ENCODE measurements at places on chromosomes 13 and 19.

DNA sequence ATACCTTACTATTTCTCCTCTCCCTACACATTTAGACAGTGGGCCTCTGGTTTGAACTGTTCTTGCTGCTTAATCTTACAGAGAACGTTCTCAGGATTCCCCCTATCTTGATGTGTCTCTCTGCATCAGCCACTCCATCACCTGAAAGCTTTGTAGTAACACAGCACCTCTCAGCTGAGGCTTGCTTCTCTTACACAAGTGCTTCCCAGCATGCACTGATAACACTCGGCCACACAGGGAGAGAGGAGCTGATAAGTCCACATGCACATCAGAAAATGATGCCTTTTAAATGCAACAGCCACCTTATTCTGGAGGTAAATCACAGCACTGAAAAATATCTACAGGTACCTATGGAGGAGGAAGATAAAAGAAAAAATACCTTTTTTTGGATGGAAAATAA, 192.2 kb upstream of the TSHZ3 start:
- no peak for DNase-seq

GRCh38 chr13:72341904-72342303, 385.5 kb downstream of the MZT1 start:
- DNase-seq = no peak

DNA sequence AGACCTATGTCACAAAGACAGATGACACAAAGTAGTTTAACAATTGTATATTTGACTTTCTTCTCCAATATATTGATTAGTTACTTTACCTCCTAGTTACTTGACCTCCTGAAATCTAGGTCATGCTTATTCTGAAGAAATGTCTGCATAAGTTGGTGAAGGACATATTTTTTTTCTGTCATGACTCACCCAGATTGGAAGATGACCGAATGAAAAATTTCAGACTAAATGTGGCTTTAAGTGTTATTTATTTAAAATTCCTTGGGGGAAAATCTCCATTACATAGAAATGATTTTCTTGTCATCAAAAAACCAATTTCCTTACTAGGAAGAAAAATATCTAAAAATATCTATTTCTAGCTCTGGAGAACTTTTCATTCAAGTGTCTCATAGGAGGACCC, 217.1 kb downstream of the POSTN start:
- DNase-seq = no peak

GRCh38 chr19:50803633-50804419, 13.6 kb downstream of the ACP4 start:
- no peak for DNase-seq

GRCh38 chr19:56829596-56829995, 10.9 kb downstream of the PEG3 start:
- DNase-seq = no peak

DNA sequence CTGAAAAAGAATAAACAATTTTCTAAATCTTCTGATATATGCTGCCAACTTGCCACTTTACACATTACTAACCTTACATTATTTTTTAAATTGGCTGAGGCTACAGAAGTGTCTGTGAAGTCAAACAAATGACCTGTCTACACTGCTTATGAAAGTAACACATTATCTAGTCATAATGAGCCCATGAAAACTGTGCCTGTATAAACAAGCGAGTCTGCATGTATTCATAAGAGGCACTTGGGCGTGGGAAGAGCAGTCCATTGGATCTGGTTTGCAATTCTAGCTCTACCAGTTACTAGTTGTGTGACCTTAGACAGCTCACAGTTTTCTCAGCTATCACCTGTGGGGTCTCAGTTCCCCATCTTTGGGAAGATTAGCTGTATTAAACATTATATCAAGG, 3.1 kb downstream of the VPS36 start:
- no peak for DNase-seq

- no peak for DNase-seq
Measured at GRCh38 chr19:17775991-17776803, 18.7 kb upstream of the B3GNT3 start.

GRCh38 chr13:114130837-114131582, 1.4 kb downstream of the RASA3 start:
- peak; percentile 59 for DNase-seq

- no peak for DNase-seq
Measured at GRCh38 chr19:58117841-58118575, 20.0 kb upstream of the ZSCAN18 start.

- no peak for DNase-seq
Measured at GRCh38 chr13:84574851-84575250, 692.6 kb upstream of the SLITRK1 start.

GRCh38 chr19:50799547-50799851, 9.3 kb downstream of the ACP4 start:
- DNase-seq = no peak

- no peak for DNase-seq
Measured at GRCh38 chr13:57311009-57311586, 144.1 kb downstream of the PRR20E start.

DNA sequence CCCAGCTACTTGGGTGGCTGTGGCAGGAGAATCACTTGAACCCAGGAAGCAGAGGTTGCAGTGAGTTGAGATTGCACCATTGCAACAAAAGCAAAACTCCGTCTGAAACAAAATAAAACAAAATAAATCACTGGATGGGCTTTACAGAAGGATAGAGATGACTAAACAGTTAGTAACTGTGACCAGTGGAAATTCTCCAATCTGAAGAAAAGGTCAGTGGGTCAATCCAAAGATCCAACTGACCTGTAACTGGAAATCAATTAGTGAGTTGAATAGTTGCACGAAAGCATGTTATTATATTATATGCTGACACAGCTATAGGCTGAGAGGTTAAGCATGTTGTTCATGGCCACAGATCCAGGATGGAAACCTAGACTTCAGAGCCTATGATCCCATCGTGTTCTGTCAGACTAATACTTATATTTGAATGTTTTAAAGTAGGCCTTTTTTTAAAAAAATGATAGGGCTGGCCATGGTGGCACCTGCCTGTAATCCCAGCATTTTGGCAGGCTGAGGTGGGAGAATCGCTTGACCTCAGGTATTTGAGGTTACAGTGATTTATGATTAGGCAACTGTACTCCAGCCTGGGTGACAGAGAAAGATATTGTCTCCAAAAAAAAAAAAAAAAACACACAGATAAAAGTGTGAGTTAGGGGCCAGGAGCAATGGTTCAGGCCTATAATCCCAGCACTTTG, 1.4 kb downstream of the ECH1 start:
- no peak for DNase-seq

GRCh38 chr13:66914155-66914554, 316.0 kb downstream of the PCDH9 start:
- no peak for DNase-seq

- DNase-seq = no peak
Measured at GRCh38 chr19:3033595-3034405, 4.7 kb upstream of the TLE2 start.

DNA sequence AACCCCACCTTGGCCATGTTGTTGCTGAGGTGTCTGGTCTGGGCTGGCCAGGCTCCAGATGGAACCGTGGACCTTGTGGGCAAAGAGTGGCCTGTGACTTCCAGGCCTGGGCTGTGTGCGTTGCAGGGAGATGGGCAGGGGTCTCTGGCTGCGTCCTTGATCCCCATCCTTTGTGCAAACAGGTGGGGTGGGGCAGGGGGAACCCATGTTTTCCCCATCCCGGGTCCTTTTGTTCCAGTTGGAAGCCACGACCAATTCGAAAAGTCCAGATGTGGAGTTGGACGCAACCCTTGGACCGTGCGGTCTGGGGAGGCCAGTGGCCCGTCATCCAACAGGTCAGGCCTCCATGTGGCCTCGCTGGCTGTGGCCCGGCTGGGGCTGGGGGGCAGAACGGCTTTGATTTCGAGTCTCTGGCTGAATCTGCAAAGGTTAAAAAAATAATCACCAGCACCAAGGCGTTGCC, 13.1 kb upstream of the COMP start:
- DNase-seq = no peak

DNA sequence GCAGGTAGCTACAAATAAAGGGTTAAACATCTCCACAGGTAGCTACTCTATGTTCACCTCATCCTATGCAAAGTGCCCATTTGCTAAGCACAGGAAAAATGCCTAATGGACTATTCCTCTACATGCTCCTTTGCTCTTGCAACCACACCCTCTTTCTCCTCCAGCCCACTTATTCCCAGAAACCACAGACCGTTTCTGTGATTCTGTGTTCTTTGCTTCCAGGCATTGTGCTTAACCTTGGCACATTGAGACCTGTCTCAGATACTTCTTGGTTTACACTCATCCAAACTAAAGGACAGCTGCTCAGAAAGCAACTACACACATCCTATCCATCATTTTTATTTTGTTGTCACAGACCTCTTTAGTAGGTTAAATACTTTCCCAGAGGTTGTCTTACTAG, 785.0 kb upstream of the MIR17HG start:
- DNase-seq = no peak

- no peak for DNase-seq
Measured at GRCh38 chr13:21637296-21637695, 33.3 kb upstream of the MICU2 start.

DNA sequence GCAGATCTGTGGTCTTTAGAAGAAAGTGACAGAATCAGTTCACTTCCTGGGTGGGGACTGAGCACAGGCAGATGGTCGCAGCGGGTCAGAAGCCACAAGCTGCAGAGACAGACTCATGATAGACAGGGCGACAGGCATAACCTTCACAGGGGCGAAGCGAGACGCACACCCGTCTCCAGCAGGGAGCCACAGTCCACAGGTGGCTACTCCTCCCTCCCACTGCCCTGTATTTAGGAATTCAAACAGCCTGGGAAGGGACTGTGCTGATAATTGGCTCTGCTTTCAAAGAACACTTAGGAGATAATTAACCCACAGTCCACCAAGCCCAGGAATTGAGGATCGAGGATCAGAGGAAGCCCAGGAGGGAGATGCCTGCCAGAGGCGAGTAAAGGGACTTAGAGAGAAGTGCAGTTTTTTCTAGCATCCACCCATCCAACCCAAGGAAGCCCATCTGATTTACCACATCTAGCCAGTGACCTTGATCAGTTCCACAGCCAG, 23.2 kb downstream of the RFX2 start:
- DNase-seq = no peak

DNA sequence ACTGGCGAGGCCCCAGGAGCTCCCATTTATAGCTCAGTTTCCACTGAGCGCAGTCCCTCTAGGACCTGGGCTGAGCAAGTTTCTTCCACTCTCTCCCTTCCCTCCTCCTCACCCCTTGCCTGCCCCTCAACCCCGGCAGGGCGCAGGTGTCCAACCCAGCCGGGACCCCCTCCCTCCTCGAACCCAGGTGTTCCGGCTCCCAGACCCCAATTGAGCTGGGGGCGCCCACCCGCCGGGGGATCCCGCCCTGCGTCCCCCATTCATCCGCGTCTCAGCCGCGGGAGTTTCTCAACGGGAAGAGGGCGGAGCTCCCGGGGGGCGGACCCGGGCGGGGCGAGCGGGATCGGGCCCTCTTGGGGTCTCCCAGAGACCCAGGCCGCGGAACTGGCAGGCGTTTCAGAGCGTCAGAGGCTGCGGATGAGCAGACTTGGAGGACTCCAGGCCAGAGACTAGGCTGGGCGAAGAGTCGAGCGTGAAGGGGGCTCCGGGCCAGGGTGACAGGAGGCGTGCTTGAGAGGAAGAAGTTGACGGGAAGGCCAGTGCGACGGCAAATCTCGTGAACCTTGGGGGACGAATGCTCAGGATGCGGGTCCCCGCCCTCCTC, at the start of gene KIRREL2:
Gene KIRREL2, plus strand, starts transcription at position 366 of the 604 bp plus-strand sequence. Its CDS starts 209 bp downstream, at position 575.
- no peak for DNase-seq

- DNase-seq = no peak
Measured at GRCh38 chr19:2212861-2213711, 23.0 kb downstream of the PLEKHJ1 start.

- no peak for DNase-seq
Measured at GRCh38 chr19:10625003-10625761, at the start of gene SLC44A2. Gene SLC44A2, plus strand, starts transcription at chr19:10625553. Its CDS starts 81 bp downstream, at chr19:10625634.

- DNase-seq = no peak
Measured at GRCh38 chr13:103078158-103078557, 11.9 kb upstream of the SLC10A2 start.

DNA sequence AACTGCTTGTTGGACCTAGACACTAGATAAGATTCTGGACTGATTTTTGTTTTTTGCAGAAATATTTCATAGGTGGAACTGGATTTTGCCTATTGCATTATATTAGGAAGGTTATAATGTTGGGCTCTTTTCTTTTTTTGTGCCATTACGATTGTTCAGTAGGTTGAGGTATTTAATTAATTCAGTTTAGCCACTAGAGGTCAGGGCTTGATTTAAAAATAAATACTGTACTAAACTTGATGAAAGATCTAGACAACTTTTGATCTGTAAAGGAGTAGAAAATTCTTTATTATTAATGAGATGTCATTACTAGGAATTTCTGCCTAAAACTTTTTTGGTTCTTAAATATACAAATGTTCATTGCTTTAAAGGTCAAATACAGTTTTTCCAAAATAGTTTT, 15.2 kb upstream of the SUPT20H start:
- DNase-seq = no peak

DNA sequence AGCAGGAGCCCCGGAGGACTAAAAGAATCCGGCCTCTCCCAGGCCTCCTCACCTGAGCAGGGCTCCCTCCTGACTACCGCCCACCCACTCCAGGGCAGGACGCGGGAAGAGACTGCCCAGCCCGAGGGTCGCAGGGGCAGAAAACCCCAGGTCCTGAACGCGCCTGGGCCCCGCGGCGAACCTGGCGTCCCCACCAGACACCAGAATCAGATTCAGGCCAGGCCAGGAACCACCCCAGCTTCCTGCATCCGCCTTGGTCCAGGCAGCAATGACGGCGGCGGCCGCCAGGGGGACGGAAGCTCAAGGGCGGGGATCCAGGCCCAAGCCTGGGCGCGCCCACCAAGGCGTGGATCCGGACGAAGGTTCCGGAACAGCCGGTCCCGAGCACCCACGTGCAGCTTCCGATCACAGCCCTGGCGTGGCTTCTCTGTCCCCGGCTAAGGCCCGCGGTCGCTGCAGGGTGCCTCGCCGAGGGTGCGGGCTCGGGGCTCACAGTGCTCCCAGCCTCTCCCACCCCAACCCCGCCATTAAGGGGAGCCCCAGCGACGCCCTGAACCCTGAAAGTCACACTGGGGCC, 3.6 kb downstream of the LGALS7 start:
- DNase-seq = peak; percentile 16

GRCh38 chr13:87887459-87888123, 216.4 kb downstream of the SLITRK5 start:
- no peak for DNase-seq

GRCh38 chr13:46615888-46616531, 63.0 kb downstream of the LRCH1 start:
- DNase-seq = no peak

DNA sequence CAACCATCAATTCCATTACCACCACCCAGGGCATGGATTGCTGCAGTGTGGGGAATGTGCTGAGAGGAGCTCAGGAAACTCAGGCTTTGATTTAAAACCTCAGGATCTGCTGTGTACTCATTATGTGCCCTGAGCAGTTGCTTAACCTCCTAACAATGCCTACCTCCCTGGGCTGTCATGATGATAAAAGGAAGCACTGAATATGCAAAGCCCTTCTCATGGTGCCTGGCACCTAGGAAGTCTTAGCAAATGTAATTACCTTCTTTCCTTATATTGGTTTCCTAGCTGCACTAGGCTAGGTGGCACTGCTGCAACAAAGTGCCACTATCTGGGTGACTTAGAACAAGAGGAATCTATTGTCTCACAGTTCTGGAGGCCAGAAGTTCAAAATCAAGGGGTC, 62.2 kb downstream of the KCTD12 start:
- no peak for DNase-seq

Measured in AG04450 (cell line).